Neural crest cell (in vitro differentiated cells): ENCODE measurements at places on chromosomes 6 and 20. TPM values are rescaled to one million over a fixed set of nuclear protein-coding genes. Genes with fewer than 3 reads are reported as not detected.

Gene CGAS
- 0.63 and 1.3 TPM in 2 replicates for total RNA-seq

DNA sequence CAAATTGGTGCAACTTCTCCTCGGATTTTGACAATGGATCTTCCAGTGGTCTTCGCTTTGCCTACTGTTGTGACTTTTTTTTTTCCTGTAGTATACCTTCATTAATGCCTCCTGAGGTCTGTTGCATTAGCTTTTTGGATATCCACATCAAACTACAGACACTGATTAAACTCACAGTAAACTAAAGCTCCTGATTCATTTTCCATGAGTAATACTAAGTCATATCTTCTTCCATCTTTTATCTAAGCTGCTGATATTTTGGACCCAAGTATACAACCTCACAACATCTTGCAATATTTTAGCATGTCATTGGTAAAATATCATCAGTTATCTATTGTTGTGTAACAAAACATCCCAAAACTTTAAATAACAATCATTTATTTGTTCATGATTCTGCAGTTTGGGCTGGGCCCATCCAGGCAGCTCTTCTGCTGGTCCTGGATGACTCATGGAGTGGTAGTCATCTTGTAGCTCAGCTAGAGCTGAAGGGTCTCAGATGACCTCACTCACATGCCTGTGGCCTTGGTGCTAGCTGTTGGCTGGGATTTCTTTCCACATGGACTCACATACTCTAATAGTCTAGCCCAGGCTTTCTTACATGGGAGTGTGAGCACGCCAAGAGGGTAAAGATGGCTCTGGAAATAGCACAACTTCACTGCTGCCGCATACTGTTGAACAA lies 78.3 kb upstream of the SRSF6 start:
- H3K27ac ChIP-seq: no peak overlapping the region
- no peak for DNase-seq
- H3K36me3 ChIP-seq: no peaks in the 10 kb centered on the region
- H3K4me1 ChIP-seq: no peaks in the 10 kb centered on the region
- no peak overlapping the region for H3K4me3 ChIP-seq

GRCh38 chr20:16803965-16804792 lies 56.0 kb downstream of the OTOR start:
- H3K36me3 ChIP-seq: no peaks in the 10 kb centered on the region
- no peak overlapping the region for H3K27ac ChIP-seq
- H3K27me3 ChIP-seq: peaks cover 24% of the 10 kb centered on the region
- DNase-seq: peak; percentile 80

Gene RBBP8NL
- total RNA-seq: not detected in 2 replicates

Gene L3MBTL1
- total RNA-seq: 20.3 and 22.4 TPM in 2 replicates

DNA sequence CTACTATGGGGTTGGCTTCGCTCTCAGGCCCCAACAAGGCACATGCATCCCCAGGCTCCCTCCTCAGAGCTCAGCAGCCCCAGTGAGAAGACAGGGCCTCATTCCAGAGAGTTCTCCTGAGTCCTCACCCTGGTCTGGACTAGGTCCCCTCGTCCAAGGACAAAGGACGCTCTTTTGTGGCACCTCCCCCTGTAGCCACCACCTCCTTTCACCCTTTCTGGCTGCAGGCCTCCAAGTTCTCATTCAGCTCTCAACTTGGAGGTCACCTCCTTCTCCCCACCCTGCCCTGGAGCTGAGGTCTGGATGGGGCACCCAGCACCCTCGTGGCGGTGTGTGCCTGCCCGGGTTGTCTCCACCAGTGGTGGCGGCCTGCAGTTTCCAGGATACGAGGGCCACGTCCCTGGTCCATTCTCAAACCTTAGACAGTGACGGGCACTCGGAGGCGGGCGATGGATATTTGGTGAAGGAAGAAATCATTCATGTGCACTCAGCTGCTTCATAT lies 2.5 kb downstream of the UNC93A start:
- no peak overlapping the region for H3K4me3 ChIP-seq
- H3K27me3 ChIP-seq: peaks cover 7% of the 10 kb centered on the region
- peaks cover 11% of the 10 kb centered on the region for H3K4me1 ChIP-seq
- H3K36me3 ChIP-seq: no peaks in the 10 kb centered on the region
- no peak overlapping the region for H3K27ac ChIP-seq

- no peaks in the 10 kb centered on the region for H3K27me3 ChIP-seq
- DNase-seq: no peak
These were observed 82.4 kb downstream of the MAP3K4 start for GRCh38 chr6:161073930-161074329.

GRCh38 chr6:6806844-6807518 lies 218.5 kb downstream of the LY86 start:
- no peak for DNase-seq
- H3K36me3 ChIP-seq: no peaks in the 10 kb centered on the region
- no peak overlapping the region for H3K4me3 ChIP-seq
- H3K27ac ChIP-seq: no peak overlapping the region
- H3K4me1 ChIP-seq: peaks cover 19% of the 10 kb centered on the region

- no peaks in the 10 kb centered on the region for H3K36me3 ChIP-seq
- H3K4me1 ChIP-seq: peaks cover 4% of the 10 kb centered on the region
- H3K4me3 ChIP-seq: no peak overlapping the region
- no peak overlapping the region for H3K27ac ChIP-seq
- H3K27me3 ChIP-seq: no peaks in the 10 kb centered on the region
- DNase-seq: no peak
These were observed 22.4 kb upstream of the SLC9A8 start for GRCh38 chr20:49790077-49790798.

- H3K4me3 ChIP-seq: no peak overlapping the region
- H3K4me1 ChIP-seq: no peaks in the 10 kb centered on the region
- no peaks in the 10 kb centered on the region for H3K27me3 ChIP-seq
- DNase-seq: no peak
- H3K27ac ChIP-seq: no peak overlapping the region
- no peaks in the 10 kb centered on the region for H3K36me3 ChIP-seq
These were observed 71.5 kb downstream of the CRYBG1 start for GRCh38 chr6:106431972-106432371.

DNA sequence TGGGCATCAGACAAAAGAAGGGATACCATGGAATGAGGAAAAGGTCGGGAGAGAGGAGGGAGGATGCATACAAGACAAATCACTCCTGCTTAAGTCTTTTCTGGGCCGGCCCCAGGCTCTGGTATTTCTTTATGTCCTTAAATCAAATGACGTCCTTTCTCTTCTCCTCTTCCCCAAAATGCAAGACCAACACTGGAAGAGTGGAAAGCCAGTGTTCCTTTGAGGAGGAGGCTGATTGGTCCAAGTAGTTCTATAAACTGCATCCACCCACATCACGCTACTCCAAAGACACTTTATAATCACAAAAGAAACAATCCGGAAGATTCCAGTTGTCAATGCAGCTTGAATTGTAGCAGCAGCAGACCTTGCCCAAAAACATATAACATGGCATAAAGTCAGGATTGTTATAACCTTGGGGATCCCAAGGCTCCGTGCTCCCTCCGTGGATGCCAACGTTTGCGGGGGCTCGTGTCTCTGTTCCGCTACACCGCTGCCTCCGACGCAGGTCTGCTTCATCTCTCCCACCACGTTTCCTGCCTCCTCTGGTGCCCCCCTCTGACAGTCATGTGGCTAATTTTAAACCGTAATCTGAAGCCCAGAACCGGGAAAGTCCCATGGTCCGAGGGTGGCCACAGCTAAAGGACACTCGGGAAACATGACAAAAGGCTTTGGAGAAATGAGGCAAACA lies 47.1 kb downstream of the MCUR1 start:
- no peak overlapping the region for H3K27ac ChIP-seq
- no peak for DNase-seq
- no peaks in the 10 kb centered on the region for H3K27me3 ChIP-seq

DNA sequence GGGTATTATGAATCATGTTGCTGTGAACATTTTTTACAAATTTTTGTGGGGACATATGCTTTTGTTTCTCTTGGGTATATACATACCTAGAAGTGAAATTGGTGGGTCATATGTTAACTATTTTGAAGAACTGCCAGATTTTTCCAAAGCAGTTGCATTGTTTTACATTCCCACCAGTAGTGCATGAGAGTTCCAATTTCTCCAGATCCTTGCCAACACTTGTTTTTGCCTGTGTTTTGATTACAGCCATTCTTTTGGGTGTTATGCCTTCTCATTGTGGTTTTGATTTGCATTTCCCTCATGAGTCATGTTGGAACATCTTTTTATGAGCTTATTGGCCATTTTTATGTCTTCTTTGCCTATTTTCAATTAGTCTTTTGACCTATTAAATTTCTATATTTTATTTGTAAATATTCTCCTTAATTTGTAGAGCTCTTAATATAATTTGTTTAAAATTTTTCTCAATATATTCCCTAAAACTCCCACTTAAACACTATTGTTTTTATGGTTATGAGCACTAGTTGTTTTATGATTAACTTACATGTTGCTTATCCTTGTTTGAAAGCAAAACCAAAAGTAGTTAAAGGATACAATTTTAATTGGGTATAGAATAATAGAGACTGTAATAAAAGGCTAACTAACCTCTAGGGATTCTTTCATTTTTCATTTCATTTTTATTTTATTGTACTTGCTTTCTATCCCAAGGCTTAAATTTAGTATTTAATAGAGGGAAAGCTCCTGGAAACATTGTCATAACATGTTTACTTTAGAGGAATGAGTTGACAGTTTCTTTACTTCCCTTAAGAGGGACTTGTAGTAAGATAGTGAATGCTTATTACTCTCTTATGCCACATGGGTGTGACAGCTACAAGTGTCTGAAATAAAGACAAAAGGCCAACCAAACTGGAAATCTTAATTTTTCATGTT lies 5.5 kb downstream of the UBR2 start:
- H3K36me3 ChIP-seq: peaks cover 3% of the 10 kb centered on the region
- H3K4me1 ChIP-seq: peaks cover 16% of the 10 kb centered on the region
- no peak overlapping the region for H3K4me3 ChIP-seq
- H3K27ac ChIP-seq: no peak overlapping the region
- H3K27me3 ChIP-seq: no peaks in the 10 kb centered on the region
- DNase-seq: no peak

DNA sequence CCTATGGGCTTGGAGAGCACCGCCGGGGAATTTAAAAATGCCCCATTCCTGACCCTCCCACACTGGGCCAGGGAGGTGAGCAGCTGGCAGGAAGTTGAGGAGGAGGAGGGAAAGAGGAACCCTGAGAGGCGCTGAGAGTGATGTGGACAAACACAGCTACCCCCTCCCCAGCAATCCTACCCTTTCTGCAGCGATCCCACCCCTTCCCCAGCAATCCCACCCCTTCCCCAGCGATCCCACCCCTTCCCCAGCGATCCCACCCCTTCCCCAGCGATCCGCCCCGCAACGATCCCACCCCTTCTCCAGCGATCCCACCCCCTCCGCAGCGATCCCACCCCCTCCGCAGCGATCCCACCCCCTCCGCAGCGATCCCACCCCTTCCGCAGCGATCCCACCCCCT lies 111.6 kb downstream of the SYCP2 start:
- H3K4me1 ChIP-seq: peaks cover 13% of the 10 kb centered on the region
- DNase-seq: no peak
- no peak overlapping the region for H3K27ac ChIP-seq
- no peaks in the 10 kb centered on the region for H3K36me3 ChIP-seq
- no peak overlapping the region for H3K4me3 ChIP-seq

- H3K27ac ChIP-seq: no peak overlapping the region
- H3K4me1 ChIP-seq: no peaks in the 10 kb centered on the region
- H3K36me3 ChIP-seq: peaks cover 3% of the 10 kb centered on the region
- no peak overlapping the region for H3K4me3 ChIP-seq
- peak; percentile 26 for DNase-seq
- H3K27me3 ChIP-seq: no peaks in the 10 kb centered on the region
These were observed 39.7 kb upstream of the TULP1 start for GRCh38 chr6:35552285-35552917.

DNA sequence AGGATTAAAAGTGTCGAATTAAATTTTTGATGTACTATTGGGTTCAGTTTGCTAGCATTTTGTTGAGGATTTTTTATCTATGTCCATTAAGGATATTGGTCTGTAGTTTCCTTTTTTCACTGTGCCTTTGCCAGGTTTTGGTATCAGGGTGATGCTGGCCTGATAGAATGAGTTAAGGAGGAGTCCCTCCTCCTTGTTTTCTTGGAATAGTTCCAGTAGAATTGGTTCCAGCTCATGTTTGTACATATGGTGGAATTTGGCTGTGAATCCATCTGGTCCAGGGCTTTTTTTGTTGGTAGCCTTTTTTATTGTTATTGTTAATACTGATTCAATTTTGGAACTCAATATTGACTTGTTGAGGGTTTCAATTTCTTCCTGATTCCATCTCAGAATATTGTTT lies 141.8 kb downstream of the SIM1 start:
- no peaks in the 10 kb centered on the region for H3K27me3 ChIP-seq
- no peaks in the 10 kb centered on the region for H3K4me1 ChIP-seq
- DNase-seq: no peak
- H3K27ac ChIP-seq: no peak overlapping the region

- DNase-seq: no peak
- peaks cover 13% of the 10 kb centered on the region for H3K4me1 ChIP-seq
- no peak overlapping the region for H3K27ac ChIP-seq
- H3K4me3 ChIP-seq: no peak overlapping the region
- H3K36me3 ChIP-seq: peaks cover 11% of the 10 kb centered on the region
- H3K27me3 ChIP-seq: peaks cover 21% of the 10 kb centered on the region
These were observed 9.2 kb downstream of the TP53INP2 start for GRCh38 chr20:34713194-34713943.

DNA sequence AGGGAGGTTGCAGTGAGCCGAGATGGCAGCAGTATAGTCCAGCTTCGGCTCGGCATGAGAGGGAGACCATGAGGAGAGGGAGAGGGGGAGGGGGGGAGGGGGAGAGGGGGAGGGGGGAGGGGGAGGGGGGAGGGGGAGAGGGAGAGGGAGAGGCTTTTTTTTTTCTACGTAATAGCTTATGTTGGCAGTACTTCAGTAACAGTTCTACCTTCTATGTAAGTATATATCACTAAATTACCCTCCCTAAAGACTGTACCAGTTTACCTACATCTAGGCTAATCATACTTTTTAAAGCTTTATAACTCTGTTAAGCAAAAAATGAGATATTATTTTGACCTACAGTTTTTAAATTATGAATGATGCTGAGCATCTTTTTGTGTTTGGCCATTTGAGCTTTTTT lies 13.6 kb downstream of the TM9SF4 start:
- no peaks in the 10 kb centered on the region for H3K27me3 ChIP-seq
- DNase-seq: no peak

DNA sequence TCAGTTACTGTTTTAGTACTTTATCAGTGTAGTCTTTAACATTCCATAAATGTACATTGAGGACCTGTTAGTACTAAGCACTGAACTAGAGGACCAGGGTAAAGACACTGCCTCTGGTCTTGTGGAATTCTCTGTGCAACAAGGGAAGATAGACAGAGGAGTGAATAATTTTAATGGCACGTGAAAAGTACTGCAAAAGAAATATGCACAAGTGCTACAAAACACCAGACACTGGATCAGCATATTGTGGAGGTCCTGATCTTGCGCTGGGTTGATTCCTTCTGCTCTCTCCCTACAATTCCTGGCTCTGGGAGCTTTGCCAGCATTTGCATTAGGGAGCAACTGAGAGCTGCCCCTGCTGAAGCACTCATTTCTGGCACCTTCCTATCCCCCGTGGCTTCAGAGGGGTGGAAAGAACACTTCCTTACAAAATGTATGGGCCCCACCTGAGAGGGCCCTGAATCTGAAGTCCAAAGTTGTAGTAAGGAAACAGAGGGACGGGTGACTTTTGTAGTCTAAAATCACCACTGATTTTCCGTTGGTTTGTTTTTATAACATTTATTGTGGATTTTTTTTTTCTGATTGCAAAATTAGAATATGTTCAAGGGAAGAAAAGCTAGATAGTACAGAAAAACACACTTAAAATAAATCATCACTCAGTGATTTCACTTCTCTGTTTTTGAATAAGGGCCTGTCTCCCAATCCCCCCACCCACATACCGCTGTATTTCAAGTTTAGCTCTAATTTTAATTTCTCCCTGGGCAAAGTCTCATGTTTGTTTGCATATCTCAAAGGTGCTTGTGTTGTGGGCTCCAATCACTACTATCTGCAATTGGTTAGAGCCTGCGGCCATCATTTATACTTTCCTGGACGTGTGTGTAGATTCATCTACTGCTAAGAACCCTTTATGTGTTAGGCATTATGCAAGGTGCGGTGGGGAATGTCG lies 4.9 kb downstream of the PKIG start:
- peaks cover 7% of the 10 kb centered on the region for H3K4me1 ChIP-seq
- H3K27ac ChIP-seq: no peak overlapping the region
- H3K4me3 ChIP-seq: no peak overlapping the region
- DNase-seq: no peak
